IPS DF 6.9 (cell line): ENCODE measurements at places on chromosomes 5 and 9.
A peak's percentile ranks its signal among the peaks of the same experiment; 100 is the strongest.

- no peak for DNase-seq
These were observed 662.2 kb upstream of the ZNF608 start for GRCh38 chr5:125408448-125409233.

GRCh38 chr5:73447530-73448462, 781 bp downstream of the FOXD1 start:
- no peak for DNase-seq

GRCh38 chr9:104860263-104860662, 67.7 kb downstream of the ABCA1 start:
- no peak for DNase-seq

GRCh38 chr9:132424857-132425674, 15.1 kb downstream of the CFAP77 start:
- no peak for DNase-seq

DNA sequence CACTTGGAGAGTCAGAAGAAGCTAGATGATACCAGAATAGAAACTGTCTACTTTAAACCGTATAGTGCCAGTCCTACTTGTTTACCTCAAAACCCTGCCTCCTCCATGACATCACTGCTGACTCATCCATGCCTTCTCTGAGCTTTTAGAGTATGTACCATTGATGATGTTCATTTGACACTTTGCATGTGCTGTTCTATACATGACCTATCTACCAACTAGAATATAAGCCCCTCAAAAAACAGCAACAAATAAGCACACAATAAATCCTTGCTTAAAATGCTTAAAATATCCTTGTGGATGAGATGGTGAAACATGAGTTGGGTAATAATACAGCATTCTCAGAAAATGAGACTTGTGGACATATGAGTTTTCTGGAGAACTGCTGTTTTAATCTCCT, 2.6 kb downstream of the CTNNAL1 start:
- no peak for DNase-seq

DNA sequence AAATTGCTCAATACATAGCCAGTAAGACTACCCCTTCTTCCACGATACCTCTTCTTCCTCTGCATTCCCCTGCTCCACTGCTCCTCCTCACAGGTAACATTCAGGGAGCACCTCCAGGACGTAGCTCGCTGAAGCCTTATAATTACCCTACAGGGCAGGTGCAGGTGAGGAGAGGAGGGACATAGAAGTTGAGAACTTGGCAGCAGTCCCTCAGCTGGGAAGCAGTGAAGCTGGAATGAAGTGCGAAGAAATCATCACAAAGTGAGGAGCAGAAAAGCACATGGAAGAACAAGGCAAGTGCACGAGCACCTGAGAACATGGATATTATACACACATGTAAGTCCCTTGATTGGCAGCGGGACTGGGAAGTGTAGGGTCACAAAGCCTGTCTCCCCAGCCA, 118.2 kb downstream of the HSD17B3 start:
- no peak for DNase-seq

DNA sequence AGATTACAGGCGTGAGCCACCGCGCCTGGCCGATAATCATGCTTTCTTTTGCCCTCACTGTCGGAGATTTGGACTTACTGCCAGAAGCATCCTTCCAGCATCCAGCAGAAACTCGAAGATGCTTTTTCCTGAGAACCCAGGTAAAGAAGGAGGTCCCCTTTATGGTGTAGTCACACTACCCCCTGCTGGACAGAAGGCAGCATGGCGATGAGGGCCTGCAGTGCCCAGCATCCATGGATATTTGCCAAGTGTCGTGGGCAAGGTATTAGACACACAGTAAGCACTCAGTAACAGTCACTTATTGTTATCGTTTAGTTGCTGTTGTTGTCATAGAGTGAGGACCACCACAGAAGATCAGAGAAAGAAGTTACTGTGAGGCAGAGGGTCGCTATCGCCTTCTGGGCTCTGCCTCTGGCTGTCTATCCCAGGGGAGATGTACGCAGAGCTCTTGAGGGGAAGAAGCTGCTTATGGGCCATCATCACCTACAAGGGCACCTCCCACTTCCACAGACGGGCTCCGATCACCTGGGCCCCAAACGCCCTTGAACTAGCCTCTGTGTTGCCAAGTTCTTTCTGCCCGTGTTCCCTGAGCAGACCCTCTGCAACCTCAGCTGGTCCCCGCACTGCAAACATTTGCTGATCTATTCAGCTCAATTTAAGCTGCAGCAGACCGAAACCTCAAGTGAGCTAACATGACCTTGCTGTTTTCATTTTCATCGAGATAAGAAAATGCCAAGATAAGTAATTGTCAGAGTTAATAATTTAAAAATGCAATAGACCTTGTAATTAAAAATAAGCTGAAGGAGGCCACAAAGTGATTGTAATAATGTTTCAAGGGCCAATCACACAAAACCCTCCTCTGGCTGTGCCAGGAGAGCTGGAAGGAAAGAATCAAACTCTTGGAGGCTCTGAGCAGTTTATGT, 23.9 kb downstream of the C5orf15 start:
- peak; percentile 22 for DNase-seq

DNA sequence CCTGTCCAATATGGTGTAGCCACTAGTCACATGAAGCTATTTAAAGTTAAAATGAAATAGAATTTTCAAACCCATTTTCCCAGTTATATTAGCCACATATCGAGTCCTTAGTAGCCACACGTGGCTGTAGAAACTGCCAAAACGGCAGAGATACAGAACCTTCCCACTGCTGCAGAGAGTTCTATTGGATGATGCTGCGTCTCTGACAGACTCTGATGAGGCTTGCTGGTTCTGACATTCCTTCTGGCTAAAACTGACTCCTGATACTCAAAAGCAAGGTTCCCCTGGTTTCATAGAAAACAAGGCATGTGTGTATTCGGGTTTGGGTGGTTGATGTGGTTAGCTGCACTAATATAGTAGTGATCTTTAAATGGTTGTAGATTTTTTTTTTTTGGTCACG, 91.5 kb downstream of the TLE4 start:
- no peak for DNase-seq

GRCh38 chr9:71504636-71505035, 263.7 kb downstream of the CEMIP2 start:
- DNase-seq, result no peak

GRCh38 chr5:142283304-142283703, 41.5 kb downstream of the SPRY4 start:
- DNase-seq, result no peak

DNA sequence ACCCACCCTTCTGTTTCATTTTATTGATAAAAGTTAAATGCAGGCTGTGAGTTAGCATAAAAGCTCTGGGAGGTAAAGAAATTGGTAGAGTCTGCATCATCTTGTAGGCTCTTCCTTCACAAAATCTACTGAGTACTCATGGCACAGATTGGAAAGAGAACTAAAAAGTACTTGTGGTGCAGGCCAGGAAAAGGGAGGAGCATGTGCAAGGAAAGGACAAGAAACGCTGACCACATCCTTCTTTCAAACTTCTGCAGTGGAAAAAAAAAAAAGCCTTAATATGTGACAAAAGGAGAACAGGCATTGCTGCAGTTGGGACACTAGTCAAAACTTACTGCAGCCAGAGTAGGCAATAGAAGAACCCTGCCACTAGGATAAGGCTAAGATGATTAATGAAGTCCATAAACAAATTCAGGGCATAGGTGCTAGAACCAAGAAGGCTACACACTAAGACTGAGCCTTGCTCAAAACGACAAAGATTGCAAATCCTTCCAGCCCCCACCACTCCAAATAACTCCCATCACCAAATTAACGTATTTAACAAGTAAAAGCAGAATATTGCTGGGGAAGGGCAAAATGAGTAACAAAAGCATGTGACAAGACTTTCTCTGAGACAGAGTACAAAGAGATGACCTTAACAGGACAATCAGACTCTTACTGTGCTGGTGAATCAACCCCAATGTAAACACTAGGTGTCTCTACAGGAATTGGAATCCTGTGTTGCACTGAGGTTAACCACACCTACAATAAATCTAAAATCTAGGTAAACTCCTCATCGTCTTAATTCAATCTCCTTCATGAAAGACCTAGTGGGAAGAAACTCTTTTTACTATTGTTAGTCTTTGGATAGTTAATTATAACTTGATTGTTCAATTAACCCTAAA, 1024.8 kb downstream of the TLE1 start:
- peak; percentile 9 for DNase-seq

DNA sequence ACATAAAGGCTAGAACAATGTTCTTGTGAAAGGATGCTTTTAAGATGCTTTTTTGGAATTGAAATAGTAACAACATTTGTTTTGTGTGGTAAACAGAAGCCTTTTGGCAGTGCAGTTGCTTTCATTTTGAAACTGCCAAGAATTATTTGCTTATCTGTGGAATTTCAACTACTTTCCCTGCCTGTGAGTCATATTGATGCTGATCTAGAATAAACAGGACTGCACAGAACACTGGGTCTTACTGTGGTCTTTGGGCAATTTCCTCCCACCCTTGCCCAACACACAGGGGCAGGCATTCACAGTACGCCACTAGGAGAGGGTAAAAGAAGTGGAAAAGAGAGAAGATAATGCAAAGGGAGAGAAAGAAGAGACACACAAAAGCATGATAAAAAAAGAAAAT, 483.7 kb downstream of the ELAVL2 start:
- DNase-seq, result no peak

DNA sequence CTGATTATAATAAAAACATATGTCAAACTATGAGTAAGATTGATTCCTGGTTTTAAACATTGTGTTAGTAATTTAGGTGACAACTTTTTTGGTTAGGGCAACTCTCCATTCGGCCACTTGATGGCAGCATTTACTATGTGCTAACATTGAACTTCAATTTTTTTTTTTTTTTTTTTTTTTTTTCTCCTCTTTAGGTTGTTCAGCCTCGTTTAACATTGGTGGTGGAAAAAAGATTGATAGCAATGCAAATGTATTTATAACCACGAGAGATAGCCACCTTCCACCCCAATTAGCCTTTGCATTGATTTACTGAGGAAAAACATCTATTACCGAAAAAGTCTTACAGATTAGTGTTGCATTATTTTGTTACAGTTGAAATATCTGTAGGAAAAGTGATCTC, 159.1 kb downstream of the CSNK1G3 start:
- peak; percentile 11 for DNase-seq

- no peak for DNase-seq
These were observed 25.0 kb upstream of the SLC9A3 start for GRCh38 chr5:549229-549628.

- no peak for DNase-seq
These were observed 182.4 kb upstream of the OTULINL start for GRCh38 chr5:14399054-14399692.

GRCh38 chr5:112070022-112070421, 313.0 kb upstream of the NREP start:
- DNase-seq, result no peak

GRCh38 chr5:146461319-146461718, 14.2 kb downstream of the TCERG1 start:
- no peak for DNase-seq

DNA sequence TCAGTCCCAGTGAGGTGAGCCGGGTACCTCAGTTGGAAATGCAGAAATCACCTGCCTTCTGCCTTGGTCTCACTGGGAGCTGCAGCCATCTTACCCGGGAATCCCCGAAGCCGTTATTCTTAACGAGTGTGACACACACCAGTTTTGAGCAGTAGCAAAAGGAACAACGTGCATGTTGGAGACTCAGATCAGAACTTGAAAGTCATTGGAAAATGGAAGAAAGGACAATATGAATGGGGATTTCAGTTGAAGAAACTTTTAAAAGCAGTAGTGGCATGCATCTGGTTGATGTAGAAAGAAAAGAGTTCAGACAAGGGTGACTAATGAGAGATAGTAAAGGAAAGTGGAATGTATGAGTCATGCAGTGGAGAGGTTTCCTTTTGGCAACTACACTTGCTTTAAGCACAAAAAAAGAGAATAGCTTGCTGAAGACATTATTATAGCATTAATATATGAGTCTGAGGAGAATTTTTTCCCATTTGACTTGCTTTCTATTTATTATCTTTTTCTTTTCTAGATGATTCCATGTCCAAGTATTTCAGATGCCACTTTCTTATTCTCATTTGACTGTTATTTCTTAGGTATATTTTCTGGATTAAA, 44.4 kb upstream of the ANKDD1B start:
- no peak for DNase-seq

DNA sequence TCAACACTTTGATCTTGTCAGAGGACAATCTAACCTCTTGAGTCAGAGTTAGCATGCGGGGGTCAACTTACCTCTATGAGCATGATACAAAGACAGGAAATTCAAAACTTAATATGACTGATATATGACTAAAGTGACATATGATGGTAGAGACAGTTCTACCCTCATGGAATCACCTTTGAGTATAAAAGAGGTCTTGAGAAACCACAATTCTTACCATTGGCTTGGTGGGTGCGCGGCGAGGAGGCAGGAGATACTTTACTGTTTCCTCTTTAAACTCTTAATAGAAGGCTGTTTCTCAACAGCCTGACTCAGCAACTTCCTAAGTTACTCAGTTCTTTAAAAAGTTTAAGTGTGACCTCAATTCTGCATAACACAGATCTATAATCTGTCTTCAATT, 372.8 kb downstream of the KIAA0825 start:
- DNase-seq, result no peak

GRCh38 chr9:91905991-91906469, 44.0 kb downstream of the ROR2 start:
- no peak for DNase-seq

DNA sequence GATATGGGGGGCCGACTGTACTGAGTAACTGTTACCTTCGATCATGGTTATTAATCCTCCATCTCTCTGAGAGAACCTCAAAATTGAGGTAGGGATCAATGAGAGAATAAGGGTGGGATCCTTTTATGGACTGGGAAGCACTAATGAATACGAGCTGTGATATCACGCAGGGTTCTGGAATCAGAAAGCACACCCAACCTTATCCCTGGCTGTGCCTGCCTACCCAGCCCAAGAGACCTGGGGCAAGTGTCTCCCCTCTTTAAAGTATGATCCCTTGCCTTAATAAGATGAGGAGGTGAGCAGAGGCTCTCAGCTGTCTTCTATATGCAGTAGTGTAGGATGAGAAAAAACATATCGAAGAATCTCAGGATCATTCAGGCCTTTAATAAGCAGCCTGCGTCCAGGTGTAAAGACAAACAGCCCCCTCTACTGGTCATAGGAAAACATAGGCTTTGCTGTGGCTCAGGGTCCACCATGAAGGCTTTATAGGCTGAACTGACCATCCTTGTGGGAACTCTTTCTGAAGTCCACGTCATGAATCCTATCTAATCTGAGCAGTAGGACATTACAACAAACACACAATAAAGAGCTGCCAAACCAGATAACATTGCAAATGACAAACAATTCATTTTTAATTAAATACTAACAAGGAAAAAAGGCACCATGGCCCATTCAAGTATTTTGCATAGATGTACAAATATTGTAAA, 16.8 kb downstream of the NIPAL4 start:
- DNase-seq, result no peak

- DNase-seq, result no peak
These were observed 10.3 kb upstream of the FAT2 start for GRCh38 chr5:151601391-151601790.

DNA sequence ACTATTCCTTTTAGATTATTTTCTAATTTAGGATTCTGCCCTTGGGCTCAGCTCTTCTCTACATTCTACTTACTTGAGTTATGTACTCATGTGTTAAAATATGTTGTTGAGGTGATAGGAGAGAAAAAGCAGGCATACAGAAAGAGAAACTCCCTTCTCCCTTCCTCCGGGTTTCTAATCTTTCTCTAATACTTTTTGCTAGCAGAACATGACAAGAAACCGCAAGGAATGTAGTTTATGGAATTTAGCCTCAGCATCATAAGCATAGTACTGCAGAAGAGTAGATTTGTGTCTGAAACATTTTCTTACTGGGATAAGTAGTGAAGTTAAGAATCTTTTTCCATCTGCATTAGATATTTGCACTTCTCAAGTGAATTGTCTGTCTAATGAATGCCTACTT, 139.5 kb upstream of the CYLC2 start:
- no peak for DNase-seq

GRCh38 chr9:127844821-127845359, 9.6 kb downstream of the ENG start:
- no peak for DNase-seq

- DNase-seq, result no peak
These were observed 4.1 kb downstream of the TNFAIP8 start for GRCh38 chr5:119359737-119360413.
